Smooth muscle cell of bladder (primary cell): ENCODE measurements at places on chromosomes 16 and 17. TPM values are rescaled to one million over a fixed set of nuclear protein-coding genes. Genes with fewer than 3 reads are reported as not detected.

TEKT5 gene
- total RNA-seq = 0.09 and 0.14 TPM in 2 replicates

CDRT15 gene
- not detected in 2 replicates for total RNA-seq

GPR142 gene
- not detected in 2 replicates for total RNA-seq

GJC1 gene
- total RNA-seq = 5.1 and 7.1 TPM in 2 replicates

C16orf54 gene
- total RNA-seq = not detected in 2 replicates

EVI2A gene
- total RNA-seq = 1.00 and 3.6 TPM in 2 replicates

CACNG5 gene
- total RNA-seq = not detected in 2 replicates

TNS4 gene
- under 0.01 TPM in 2 replicates for total RNA-seq

QRICH2 gene
- total RNA-seq = 1.7 and 3.0 TPM in 2 replicates

DOC2B gene
- not detected in 2 replicates for total RNA-seq

GOSR2 gene
- total RNA-seq = 53.0 and 71.0 TPM in 2 replicates

TEKT1 gene
- total RNA-seq = not detected in 2 replicates

NPTX1 gene
- total RNA-seq = 1.7 and 3.4 TPM in 2 replicates

CX3CL1 gene
- total RNA-seq = 0.09 TPM in 1 of 2 replicates, not detected in the other

ADAP2 gene
- 0.57 and 0.83 TPM in 2 replicates for total RNA-seq

SAMD14 gene
- total RNA-seq = 1.4 and 1.9 TPM in 2 replicates

MT3 gene
- 0.37 TPM in 1 of 2 replicates, not detected in the other for total RNA-seq

KIF2B gene
- not detected in 2 replicates for total RNA-seq

PLD6 gene
- 2.1 and 2.9 TPM in 2 replicates for total RNA-seq

CIAO2B gene
- 180 and 234 TPM in 2 replicates for total RNA-seq

KRTAP4-4 gene
- total RNA-seq = not detected in 2 replicates

CMTR2 gene
- 19.1 and 21.4 TPM in 2 replicates for total RNA-seq

DGKE gene
- total RNA-seq = 4.8 and 5.2 TPM in 2 replicates

CPHXL2 gene
- total RNA-seq = not detected in 2 replicates

CKLF gene
- 33.4 and 41.8 TPM in 2 replicates for total RNA-seq

NDRG4 gene
- total RNA-seq = 8.7 and 19.8 TPM in 2 replicates
